ENCODE measurements at places on chromosomes 7 and 10.

GRCh38 chr7:19754521-19755116 lies 18.8 kb downstream of the TMEM196 start:
- no peak for DNase-seq

- no peak for DNase-seq
Observed at GRCh38 chr7:82015751-82016150, 245.9 kb upstream of the HGF start.

DNA sequence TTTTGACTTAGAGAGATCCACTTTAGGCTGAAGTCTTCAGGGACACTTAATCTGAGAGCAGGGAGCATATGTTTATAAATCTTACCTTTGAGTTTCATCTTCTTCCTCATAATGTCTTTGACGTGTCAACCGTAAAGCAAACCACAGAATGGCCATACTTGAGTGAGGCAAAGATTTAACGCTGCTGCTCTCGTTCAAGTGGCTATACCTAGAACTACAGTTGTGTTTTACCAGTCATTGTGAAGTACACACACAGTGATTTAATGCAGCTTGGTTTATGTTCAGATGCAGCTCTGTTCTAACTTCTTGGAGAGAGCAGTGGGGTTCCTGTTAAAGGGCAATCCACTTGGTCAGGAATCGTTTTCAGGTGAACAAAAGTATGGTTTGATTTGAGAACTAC lies 39.9 kb upstream of the GOT1 start:
- DNase-seq: no peak

DNA sequence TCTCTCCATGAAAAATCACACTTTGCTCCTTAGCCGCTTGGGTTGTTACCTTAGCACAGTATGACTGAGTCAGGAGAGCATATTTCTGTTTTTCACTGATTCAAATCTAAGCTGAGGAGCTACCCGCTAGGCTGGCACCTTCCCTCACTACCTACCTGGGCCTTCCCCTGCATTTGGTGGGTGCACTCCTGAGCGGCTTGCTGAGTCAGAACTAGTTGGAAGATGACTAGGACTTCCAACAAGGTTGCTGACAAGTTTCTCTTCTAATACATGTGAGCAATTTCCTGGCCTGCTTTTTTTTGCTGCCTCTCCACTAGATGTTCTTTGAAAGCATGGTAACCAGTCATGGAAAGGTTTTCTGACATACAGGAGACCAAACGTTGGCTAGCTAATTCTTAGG lies 43.8 kb upstream of the SEC61G start:
- no peak for DNase-seq

DNA sequence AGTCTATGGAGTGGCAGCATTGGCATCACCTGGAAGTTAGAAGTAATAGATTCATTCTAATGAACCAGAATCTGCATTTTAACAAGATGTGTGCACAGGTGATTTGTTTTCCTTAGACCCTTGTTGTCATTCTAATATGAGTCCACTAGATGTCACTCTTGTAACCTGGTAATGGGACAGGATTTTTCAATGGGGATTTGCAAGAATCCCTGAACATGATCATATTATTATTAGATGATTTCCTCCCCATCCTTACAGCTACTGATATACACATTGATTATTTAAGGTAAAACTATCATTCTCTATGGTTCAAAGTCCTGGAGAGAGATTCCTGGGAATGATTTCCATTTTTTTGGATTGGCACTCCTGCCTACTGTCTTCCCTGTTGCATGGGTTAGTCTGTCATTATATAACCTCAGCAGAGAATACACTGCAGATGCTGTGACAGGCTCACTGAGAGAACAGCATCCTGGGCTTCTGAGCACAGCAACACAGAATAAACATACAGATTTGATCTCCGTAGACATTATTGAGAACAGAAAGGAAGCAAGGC lies 194.9 kb downstream of the SUGCT start:
- peak; percentile 29 for DNase-seq
